RPMI8226 (cell line): ENCODE measurements at places on chromosomes 6 and 20.

- no peak for DNase-seq
Observed at GRCh38 chr6:21281366-21281765, 312.2 kb upstream of the SOX4 start.

- no peak for DNase-seq
Observed at GRCh38 chr6:107656883-107657282, 167.0 kb downstream of the SOBP start.

GRCh38 chr6:3742426-3743344 is 8.8 kb downstream of the PXDC1 start:
- peak; percentile 96 for DNase-seq

GRCh38 chr20:2314759-2315439 is 19.1 kb downstream of the TGM3 start:
- DNase-seq = peak; percentile 61

- DNase-seq = no peak
Observed at GRCh38 chr6:75463061-75463460, 30.5 kb downstream of the FILIP1 start.

DNA sequence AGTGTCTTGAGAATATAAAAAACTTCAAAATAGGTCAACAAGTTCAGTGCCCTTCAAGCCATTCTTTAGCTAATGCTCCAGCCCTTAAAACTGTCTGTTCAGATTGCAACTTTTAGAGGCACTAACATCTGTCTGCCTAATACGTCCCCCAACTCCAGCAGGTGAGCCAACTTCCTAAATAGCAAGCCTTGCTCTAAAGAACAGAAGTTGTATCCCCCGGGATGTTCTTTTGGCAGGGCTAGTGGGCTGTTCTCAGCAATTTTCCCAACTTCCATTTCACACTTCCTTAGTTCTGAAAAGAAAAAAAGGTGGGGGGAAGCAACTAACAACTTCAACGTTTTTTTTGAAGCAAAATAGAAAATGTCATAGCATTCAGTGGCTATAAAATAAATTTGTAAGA is 290.0 kb upstream of the PTCHD4 start:
- DNase-seq = no peak

DNA sequence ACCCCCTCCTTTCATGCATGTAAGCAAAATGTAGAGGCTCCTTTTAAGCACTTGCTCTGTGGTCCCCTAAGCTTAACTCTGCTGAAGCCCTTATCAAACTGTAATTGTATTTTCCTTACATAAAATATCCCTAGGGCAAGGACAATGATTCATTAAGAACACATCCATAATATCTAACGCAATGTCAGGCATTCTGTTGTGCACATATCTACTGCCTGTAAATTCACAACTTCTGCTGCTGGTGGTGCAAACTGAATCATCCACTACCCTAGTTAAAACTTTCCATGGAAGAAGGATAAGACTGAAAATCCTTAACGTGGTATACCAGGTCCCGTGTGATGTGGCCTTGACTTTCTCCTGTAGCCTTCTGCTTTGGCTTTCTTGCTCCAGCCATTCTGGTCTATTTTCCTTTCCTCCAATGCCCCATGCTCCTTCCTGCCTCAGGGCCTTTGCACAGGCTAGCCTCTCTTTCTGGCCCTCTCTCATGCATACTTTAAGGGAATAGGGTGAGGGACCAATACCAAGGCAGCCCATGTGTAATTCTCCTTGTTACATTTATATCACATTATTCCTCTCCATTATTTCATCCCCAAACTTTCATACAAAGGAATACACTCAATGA is 113.6 kb upstream of the ZFP64 start:
- no peak for DNase-seq

DNA sequence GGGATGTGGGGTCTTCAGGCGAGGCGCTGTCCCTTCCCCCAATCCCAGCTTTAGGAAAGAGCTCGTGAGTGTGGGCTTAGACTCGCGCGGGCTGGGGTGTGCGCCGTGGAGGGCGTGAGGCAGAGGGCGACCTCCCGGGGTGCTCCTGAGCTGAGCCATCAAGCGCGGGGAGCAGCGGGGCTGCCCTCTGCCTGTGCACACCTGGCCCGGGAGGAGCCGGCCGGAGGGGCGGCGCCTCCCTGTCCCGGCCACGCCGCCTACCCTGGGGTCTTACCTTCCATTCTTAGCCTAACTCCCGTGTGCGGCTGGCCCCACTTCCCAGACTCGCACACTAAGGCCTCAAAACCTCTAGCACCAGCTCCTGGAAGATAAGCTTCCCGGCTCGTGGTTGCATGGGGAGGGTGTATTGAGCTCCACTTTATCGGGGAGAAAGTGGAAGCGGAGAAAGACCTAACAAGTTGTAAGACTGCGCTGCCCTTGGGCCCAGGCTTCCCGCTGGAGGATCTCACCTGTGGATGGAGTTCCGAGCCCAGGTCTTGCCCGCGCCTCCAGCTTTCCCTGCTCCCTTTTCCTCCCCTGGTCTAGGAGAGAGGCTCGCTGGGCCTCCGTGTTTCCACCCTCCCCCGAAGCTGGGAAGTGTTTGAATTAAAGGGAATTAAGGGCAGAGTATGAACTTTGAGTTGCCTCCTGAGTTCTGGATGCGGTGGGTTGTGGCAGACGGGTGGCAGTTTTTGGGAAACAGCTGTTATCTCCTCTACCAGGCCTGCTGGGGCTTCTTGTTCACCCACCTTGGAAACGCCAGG is 1.2 kb downstream of the DNMT3B start:
- peak; percentile 39 for DNase-seq

GRCh38 chr6:170030284-170030815 is 260.5 kb downstream of the DLL1 start:
- no peak for DNase-seq

- peak; percentile 67 for DNase-seq
Observed at GRCh38 chr20:46400253-46400652, 6.2 kb downstream of the ELMO2 start.

GRCh38 chr6:51214442-51214841 is 395.8 kb downstream of the TFAP2B start:
- DNase-seq = no peak

DNA sequence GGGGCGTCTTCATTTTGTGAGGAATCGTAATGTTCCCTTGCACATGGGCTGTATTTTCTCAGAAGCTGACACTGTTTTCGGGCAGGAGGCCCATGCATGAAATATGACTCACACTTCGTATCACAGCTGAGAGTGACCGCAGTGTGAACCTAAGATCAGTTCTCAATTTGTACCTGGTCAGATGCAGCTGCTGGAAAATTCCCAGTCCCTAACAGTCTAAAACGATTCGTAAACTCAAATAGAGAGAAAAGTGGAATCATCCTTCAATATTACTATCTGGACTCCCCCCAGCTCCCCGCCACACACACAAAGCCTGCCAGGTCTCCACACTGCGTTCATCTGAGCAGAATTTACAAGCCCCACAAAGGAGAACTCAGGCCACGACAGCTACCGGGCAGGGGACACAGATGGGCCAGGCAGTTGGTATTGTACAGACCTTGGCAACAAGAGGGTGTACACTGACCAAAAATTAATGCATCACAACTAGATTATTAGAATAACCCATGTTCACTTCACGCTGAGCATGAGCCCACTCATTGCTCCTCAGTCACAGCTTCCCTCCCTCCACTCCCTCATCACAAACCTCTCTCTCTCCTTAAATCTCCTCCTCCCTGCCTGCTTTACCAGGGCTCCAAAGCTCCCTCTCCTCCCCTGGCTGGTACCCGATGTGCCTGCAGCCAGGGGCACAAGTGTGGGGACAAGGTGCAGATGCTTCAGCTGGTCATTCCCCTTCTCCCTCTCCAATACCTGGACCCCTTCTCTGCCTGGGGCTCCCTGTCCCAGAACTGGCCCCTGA is 488.4 kb downstream of the PREX1 start:
- peak; percentile 59 for DNase-seq

DNA sequence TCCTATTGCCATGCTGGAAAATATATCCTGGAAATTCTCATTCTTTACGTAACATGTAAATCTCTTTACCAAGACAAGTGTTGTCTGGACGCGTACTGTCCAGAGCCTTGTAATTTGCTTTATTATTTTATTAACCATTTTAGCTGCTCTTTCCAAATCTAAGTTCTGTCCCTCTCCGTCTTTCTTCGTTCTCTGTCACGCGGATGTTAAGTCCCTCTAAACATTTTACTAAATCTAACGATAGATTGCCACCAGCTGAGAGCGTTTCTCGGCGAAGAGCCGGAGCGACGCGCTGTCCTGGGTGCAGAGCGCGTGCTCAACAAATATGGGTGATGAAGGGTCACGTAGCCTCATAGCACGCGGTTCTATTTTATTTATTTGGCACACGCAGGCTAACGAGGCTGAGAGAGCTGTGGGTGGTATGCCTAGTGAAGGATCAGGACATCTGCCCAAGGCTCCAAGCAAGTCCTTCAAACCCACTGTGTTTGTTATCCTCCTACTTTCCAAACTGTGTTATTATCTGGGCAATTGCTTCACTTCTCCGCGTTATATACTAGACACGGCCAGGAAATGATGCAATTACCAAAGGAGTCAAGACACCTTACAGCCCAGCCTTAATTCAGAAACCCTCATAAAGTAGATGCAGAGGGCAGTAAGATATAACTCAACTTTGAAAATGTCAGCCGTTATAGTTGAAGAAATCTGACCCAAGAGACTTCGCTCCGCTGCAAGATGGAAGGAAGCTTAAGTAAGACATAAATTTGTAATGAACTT is 10.0 kb upstream of the NCOA7 start:
- peak; percentile 66 for DNase-seq

- no peak for DNase-seq
Observed at GRCh38 chr20:31664696-31665354, 27.1 kb downstream of the COX4I2 start.

DNA sequence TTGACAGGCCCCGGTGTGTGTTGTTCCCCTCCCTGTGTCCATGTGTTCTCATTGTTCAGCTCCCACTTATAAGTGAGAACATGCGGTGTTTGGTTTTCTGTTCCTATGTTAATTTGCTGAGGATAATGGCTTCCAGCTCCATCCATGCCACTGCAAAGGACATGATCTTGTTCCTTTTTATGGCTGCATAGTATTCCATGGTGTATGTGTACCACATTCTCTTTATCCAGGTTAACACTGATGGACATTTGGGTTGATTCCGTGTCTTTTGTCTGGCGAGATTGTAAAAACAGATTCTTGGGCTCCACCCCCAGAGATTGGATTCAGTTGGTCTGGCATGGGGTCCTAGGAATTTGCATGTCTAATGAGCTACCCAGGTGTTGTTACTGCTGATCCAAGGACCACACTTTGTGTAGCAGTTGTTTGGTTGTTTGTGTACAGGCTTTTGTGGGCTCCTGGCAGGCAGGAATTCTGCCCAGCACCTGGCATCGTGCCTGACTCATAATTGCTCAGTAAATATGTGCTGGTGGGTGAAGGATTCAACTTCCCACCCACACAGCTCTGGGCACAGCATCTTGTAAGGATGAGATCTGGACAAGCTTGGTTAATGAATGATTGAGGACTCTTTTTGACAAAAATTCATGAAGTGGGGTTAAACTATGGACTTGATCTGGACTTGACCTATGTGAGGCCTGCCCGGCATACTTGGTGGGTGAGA is 5.2 kb downstream of the TOX2 start:
- DNase-seq = no peak

GRCh38 chr20:14495066-14495465 is 157.7 kb upstream of the FLRT3 start:
- DNase-seq = no peak

- DNase-seq = no peak
Observed at GRCh38 chr20:11145616-11146015, 471.8 kb upstream of the JAG1 start.

GRCh38 chr6:134714113-134714512 is 235.8 kb downstream of the ALDH8A1 start:
- DNase-seq = no peak

GRCh38 chr6:160278311-160278710 is 19.7 kb upstream of the SLC22A2 start:
- DNase-seq = no peak

DNA sequence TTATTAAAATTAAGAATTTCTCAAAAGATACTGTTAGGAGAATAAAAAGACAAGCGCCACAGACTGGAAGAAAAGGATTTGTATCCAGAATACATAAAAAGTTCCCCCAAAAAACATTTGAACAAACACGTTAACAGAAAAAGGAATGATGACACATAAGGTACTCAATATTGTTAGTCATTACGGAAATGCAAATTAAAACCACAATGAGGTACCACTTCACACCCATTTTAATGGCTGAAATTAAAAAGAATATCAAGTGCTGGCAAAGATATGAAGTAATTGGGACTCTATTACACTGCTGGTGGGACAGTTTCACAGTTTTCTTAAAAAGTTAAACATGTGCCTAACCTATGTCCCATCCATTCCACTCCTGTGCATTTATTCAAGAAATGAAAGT is 51.4 kb downstream of the HECA start:
- DNase-seq = no peak

DNA sequence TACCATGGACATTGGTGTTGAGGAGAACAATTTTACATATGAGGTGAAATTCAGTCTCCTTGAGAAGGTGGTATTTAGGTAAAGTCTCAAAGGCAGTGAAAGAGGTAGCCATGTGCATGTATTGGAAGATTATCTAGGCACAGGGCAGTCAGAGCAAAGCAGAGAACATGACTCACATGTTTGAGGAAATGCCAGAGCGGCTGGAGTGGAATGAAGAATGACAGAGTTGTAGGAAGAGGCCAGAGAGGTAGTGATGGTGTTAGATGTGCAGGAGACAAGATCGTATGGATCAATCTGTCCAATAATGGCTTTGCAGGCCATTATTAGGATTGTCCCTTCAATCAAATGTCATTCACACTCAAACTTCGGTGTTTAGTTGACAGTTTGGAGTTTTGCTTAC is 449.4 kb upstream of the PTCHD4 start:
- no peak for DNase-seq

- DNase-seq = no peak
Observed at GRCh38 chr6:52510213-52510562, 66.7 kb downstream of the TRAM2 start.

GRCh38 chr20:26207237-26207966 is 510.7 kb upstream of the ZNF337 start:
- DNase-seq = no peak

GRCh38 chr6:9646342-9647070 is 768.4 kb downstream of the TFAP2A start:
- DNase-seq = no peak

DNA sequence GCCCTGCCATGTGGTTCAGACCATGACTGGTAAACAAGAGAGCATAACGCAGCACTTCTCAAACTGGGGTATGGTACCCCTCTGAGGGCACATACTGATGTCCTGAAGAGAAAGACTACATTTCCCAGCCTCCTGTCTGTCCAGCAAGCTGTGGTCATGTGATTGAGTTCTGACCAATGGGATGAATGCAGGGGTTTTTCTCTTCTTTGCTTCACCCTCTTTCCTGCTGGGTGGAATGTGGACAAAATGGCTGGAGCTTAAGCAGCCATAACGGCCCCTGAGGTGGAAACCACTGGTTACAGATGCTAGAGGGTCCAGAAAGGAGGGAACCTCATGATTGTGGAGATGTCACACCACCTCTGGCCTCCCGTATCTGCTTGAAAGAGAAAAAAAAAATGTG is 19.4 kb upstream of the KCNB1 start:
- peak; percentile 28 for DNase-seq

- DNase-seq = no peak
Observed at GRCh38 chr6:161590961-161591627, 317.2 kb upstream of the AGPAT4 start.
